ENCODE measurements at places on chromosomes 2 and 18.

GRCh38 chr2:137873536-137874244, 90.6 kb upstream of the HNMT start:
- no peak for DNase-seq

DNA sequence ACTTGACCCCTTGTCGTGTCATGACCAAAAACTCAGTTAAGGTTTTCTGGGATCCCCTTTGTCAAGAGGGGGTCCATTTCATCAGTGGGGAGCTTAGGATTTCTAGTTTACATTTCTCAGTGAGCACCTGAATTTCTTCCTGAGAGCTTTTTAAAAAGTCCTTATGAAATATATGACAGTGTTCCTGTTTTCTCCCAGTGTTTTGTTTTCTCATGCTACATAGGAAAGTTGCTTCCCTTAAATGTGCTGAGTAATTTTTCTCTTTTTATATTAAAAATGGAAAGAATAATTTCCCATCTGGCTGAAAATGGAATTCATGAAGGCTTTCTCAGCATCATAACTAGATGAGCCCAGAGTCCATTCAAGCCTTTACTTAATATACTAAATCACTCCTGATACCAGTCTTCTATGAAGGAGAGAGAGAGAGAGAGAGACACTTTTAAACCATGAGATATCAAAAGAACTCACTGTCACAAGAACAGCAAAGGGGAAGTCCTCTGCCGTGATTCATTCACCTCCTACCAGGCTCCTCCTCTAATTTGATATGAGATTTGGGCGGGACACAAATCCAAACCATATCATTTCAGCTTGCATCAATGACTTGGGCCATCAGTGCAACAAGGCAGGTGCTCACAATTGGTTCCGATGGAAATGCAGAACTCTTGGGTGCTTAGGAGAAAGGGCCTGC, 61.1 kb downstream of the XRCC5 start:
- no peak for DNase-seq

GRCh38 chr2:102505290-102505689, 32.3 kb downstream of the SLC9A4 start:
- DNase-seq, result no peak

- no peak for DNase-seq
These were observed 6.0 kb downstream of the RSAD2 start for GRCh38 chr2:6883448-6884122.

DNA sequence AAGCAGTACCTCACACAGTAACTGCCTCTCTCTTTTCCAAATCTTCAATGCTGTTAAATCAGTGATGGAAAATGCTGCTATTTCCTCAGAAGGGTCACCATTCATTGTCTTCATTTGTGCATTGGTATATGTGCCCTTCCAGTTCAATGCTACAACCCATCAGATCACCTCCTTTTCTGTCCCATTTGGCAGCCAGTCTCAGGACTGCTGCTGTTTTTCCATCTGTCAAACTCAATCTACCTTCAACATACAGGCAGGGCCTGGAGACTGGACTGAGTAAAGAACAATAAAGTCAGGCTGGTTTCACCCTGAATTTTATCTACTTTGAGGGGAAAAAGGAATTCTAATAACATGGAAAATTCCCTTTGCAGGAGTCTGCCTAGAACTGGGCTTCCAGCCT, 17.9 kb downstream of the ZNF385B start:
- no peak for DNase-seq

DNA sequence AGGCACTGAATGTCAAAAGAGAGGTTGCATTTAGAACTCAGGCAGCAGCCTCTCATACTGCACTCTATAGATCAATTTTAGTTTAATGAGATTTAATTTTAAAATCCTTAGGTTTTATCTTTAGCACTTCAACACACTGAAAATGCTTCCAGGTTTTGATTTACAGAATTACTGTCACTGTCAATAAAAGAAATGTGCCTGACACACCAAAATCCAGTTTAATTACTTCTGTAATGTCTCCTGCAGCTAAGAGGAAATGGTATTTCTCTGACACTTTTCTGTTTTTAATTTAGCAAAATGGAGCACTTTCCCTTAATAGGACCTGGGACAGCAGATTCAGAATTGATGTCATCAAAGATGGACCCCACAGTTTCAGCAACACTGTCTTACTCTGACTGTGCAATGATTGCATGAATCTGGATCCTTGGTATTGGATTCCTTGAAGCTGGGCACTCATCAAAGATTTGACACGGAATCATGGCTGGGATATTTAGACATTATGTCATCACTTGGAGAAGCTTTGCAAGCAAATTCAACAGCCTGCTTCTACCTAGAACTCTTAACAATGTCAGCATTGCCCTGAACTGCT, 576.5 kb downstream of the NRXN1 start:
- no peak for DNase-seq

GRCh38 chr2:19363474-19363778, 5.0 kb upstream of the OSR1 start:
- no peak for DNase-seq

DNA sequence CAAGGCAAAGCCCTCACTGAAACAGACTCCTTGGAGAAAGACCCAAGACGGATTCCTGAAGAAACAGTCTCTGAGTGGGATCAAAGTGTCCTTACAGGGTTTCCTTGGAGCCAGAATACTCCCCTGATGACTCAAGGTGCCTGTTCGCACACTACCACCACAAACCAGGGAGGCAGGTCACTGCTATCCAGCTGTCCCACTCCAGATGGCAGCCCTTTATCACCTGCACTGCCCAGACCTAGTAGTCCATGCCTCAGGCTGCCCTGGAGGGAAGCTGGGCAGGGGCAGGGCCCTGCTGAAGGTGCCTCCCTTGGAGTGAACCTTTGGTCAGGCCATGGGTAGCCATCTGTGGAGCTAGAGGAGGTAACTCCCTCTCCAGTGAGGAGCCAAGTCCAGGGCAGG, 34.1 kb downstream of the TRABD2A start:
- no peak for DNase-seq

DNA sequence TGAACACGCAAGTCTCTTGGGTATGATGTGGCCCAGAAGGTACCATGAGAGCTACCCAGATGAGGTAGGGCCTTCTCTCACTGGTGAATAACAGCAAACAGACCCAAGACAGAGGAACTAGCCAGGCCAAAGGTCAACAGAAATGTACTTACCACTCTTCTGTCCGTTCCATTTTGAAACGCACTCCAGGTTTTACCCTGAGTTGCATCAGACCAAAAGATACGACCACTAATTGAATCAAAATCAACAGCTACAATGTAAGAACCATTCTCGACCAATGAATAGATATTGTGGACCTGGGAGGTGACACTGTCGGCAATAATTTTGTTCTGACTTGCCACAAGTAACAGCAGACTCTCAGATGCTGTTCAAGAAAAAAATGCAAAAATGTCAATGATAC, 124.4 kb downstream of the LRP2 start:
- DNase-seq, result no peak

- DNase-seq, result no peak
These were observed 19.0 kb upstream of the DUSP19 start for GRCh38 chr2:183059561-183059960.

GRCh38 chr2:195489101-195489500, 167.9 kb upstream of the SLC39A10 start:
- DNase-seq, result no peak

GRCh38 chr2:182559623-182560022, 132.8 kb upstream of the PDE1A start:
- DNase-seq, result no peak

DNA sequence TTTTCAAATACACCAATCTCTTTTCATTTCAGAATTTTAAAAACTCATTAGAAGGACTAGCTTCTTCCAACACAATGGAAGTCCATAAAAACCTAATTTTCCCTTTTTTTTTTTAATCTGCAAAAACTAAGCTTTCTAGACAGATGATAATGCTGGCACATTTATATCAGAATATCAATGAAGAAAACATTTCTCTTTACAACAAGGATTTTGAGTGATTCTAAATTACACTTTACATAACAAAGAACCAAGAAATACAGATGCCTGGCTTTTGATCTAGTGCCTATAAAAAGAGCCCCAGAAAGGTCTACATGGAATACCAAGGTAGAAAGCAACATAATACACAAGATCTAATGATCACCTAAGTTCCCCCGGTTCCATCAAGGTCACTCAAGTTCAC, 108.0 kb downstream of the AFF3 start:
- no peak for DNase-seq

GRCh38 chr2:176172895-176173566, 15.4 kb upstream of the HOXD1 start:
- DNase-seq, result no peak

DNA sequence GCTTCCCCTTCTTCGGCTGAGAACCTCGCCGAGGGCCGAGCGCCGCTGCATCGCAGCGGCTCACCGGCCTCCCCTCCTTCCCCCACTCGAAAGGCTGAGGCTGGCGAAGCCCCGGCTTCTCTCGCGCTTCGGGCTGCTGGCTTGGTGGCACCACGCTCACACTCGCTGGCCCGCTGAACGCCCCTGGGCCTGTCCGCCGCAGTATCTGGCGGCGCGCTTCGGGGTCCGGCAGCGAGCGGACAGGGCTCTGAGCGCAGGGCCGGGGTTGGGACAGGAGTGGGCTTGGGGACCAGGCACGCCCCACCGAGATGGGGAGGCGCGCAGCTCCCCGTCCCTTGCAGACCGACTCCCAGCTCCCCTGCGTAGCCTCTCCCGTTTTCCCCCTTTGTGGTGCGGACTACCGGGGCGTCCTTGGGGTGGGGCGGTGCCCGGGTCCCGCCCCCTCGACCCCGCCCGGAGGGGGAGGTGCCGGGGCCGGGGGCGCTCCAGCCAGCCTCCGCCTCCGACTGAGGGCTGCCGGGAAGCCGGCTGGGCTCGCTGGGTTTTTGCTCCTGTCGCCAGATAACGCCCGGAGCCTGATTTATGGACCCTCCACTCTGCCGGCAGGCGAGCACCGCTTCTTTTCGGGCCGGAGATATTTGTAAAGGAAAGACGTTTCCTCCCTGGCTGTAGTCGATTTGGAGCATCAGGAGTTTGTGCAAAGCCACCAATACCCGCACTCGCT, 3.8 kb downstream of the GBX2 start:
- no peak for DNase-seq

DNA sequence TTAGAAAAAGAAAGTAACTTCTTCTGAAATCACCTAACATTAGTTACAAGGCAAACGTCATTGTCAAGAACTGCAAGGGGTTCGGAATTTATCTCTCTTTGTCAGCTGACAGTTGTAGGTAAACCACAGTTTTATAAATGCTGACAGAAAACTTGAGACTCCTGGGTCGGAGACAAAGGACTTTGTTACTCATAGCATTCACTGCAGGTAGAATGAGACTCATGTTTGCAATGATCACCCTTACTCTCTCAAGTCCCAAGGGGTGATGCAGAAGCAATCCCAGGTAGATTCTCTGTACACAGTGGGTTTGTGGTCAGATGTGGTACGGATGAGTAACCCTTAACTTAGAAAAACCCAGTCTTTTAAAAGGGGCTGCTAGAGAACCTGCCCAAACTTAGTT, 757.8 kb downstream of the TRIB2 start:
- no peak for DNase-seq

DNA sequence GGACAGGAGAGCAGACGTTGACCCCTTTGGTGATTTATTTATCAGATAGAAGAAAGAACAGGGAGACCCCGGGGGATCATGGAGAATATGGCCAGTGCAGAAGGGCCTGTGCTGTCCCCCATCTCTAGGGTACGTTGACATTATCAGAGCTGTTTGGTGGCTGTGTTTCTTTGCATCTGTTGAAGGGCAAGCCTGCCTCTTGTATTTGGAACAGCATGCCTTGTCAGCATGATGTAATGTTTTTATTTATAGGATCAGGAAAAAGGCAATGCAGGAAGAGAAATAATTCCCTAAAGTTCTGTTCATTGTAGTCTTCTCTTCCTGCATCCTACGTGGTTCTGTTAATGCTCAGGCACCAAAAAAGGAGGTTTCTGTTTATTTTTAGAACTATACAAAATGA, 49.8 kb upstream of the CABYR start:
- DNase-seq, result no peak

GRCh38 chr18:39958876-39959275, 1996.2 kb upstream of the PIK3C3 start:
- DNase-seq, result no peak

DNA sequence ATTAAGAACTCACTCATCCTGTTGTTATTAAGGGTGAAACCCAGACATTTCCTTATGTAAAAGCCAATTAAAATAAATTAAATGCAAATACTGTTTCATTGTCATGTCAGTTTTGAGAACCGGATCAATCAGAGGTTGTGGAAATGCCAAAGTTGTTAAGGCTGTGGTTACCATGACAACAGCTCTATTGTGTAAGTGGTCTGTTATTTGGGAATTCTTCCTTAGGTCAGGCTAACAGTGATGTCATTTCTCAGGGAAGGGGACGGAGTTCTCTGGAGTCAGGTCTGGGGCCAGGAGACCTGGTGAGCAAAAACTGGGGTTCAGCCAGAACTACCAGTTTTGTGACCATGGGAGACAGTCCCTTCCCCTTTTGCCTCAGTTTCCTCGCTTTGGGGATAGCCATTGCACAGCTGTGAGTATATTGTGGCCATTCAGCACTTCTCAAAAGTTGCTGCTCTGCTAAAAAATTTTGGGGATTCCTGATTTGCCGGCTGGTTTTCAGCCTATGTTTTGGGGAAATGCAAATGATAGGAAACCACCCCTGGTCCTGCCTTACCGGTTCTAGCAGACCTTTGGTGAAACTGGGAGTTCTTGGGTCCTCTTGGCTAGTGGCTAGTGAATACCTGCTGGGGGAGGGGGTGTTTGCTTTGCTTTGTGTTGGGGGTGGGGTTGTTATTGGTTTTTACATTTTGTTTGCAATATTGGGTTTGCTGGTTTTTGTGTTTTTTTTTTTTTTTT, 21.6 kb downstream of the HPCAL1 start:
- DNase-seq, result no peak

GRCh38 chr2:220215785-220216184, 588.4 kb downstream of the SLC4A3 start:
- DNase-seq, result no peak

DNA sequence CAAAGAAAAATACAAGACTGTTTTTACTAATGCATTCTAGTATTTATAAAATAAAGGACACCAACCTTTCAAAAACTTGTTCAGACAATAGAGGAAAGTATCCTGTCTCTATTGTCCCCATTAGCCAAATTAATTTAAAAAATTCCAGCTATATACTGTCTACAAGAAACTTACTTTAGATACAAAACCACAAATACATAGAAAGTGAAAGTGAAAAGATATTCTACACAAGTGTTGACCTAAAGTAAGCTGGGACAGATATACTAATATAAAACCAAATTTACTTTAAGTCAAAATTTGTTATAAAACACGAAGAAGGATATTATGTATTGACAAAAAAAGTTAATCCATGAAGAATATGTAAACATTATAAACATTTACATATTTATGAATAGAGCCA, 893.3 kb upstream of the TMEFF2 start:
- DNase-seq, result no peak

DNA sequence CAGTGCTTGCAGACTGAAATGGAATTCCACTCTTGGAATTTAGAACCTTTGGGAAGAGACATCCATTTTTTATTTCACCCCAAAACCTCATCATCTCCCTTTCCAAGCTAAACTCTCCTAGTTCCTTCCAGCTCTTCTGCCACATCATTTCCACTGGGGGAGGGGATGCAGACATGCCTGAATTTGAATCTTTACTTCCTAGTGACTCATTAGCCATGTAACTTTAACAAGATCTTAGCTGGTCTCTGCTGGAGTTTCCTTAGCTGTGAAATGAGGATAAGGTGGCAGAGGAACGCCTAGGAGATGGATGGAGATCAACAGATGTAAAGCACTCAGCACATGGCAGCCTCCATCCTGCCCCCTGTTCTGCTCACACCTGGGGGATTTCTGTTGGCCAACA, 266.8 kb downstream of the EN1 start:
- DNase-seq, result no peak

All from CD8-positive, alpha-beta T cell (primary cell).